ENCODE measurements at places on chromosomes 7 and 10.

GRCh38 chr10:104300736-104301292, 31.8 kb downstream of the GSTO2 start:
- DNase-seq, result no peak

GRCh38 chr10:72037811-72038210, 50.5 kb downstream of the SPOCK2 start:
- no peak for DNase-seq

- DNase-seq, result no peak
These were observed 19.2 kb downstream of the GNA12 start for GRCh38 chr7:2824678-2825461.

DNA sequence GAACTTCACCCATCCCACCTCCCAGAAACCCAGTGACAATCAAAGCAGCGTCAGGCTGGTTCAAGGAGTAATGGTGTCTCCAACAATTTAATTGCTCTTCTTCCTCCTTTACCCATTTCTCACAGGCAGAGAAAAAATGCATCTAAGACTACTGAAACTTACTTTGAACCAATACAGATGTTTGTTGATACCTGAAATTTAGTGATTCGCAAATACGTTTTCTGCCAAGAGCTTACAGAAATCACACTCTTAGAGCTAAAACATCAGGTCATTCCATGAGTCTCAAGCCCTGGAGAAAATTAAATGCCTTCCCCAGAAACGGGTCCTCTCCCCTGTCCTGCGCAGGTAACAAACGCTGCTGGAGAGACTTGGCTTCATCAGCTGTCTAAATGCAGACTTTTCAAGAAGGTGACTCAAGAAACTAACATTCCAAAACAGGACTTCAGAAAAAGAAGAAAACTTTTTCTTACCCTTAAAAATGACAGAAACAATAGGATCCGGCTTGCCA, 443 bp downstream of the MYOF start:
- DNase-seq, result no peak

DNA sequence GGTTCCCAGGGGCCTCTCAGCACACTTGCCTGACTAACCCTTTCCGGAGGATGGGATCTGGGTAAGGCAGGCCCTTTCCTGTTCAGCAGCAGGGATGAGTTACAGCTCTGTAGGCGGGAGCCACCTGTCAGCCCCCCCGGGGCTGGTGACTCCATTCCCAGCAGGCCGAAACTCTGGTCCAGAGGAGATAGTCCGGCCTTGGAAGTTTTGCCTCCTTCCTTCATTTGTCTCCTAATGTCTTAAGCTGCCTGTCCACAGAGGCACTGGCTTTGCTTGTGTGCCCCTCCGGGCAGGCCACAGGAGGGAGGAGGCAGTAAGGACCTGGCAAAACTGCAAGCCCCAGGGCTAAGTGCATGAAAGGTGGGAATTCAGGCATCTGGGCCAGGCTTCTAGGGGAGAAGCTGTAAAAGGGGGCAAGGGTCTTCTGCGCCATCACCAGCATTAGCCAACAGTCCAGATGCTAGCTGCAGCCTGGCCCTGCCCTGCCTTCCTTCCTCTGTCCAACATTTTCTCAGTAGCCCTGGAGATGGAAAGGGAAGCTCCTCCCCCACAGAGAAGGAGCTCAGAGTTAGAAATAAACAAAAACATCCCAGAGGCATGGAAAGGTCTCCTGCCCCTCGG, 1.2 kb downstream of the ADIRF start:
- no peak for DNase-seq

GRCh38 chr7:158329686-158330085, 257.9 kb downstream of the PTPRN2 start:
- no peak for DNase-seq

- DNase-seq, result no peak
These were observed 26.9 kb upstream of the BPGM start for GRCh38 chr7:134619627-134620331.

DNA sequence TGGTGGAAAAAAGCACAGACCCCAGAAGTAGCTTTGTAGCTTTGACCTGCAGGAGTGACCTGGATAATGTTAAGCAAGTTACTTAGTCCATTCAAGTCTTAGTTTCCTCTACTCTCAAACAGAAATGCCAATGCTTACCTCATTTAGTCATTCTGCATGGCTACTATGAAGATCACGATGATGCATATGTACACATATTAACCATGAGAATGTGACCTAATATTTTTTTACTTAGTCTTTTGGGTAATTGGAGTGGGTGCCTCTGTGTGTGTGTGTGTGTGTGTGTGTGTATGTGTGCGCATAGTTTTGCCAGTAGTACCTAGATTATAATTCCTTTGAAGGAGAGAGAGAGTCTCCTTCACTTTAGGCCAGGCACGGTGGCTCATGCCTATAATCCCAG, 95.8 kb downstream of the NRP1 start:
- no peak for DNase-seq

- no peak for DNase-seq
These were observed at the start of gene CXCL12 for GRCh38 chr10:44385026-44385695. TSS of gene CXCL12 (minus strand) at chr10:44385097. CDS start at chr10:44385005, 92 bp downstream.

- no peak for DNase-seq
These were observed 184.2 kb downstream of the STK31 start for GRCh38 chr7:23893942-23894891.

GRCh38 chr7:75621124-75621523, 117.6 kb downstream of the HIP1 start:
- no peak for DNase-seq

DNA sequence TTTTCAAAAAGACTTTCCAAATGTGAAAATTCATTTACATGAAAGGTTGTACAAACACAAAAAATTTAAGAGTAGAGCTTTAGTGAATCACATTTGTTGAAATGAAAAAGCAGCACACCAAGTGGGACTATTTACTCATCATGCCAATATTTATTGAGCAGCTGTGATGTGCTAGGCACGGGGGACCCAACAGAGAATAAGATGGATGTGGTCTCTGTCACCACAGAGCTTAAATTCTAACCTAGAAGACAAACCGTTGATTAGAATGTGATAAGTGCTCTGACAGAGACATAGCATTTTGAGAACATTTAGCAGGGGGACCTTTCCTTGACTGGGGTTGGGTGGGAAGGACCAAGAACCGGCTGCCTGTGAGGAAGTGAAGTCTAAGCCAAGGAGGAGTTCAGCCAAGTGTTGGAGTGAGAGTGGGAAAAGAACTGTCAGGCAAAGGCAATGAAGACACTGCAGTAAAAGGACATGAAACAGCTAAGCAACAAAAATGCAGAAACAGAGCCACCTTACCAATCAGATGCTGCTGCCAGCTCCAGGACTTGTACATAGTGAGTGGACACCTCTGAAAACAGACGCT, 19.1 kb downstream of the ADAM12 start:
- no peak for DNase-seq

- no peak for DNase-seq
These were observed 1.3 kb upstream of the DAGLB start for GRCh38 chr7:6448943-6449543.

DNA sequence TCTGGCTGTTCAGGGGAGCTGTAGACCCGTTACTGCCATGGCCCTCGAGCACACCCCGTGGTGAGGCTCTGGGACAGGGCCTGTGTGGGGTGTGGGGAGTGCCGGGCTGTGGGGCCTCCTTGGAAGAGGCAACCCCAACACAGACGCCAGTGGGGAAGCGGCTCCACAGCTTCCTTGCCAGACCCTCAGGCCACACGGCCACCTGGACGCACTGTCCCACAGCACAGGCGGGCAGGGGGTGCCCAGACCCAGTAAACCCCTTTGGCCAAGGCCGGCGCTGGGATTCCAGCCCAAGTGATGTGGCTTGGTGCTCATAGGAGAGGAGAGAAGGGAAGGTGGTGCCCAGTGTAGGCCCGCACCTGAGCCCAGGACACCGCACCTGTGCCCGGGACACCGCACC, 12.9 kb upstream of the NKX6-2 start:
- no peak for DNase-seq

DNA sequence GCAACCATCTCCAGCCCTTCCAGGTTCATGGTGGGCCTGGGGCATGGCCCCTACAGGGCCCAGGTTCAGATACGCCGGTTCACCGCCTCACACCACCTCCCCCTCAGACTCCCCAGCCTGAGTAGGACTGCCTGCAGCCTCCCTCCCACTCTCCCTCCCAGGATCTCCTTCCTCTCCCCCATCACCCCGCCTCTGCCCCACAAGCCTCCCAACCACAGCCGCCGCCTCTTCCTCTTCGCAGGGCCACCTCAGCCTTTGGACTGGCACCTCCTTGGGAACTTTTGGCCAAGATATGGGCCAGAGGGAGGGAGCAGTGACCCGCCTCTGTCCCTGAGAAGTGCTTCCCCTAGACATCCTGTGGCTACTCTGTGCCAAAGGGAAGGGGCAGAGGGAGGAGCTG, 9.3 kb downstream of the KCNIP2 start:
- peak; percentile 17 for DNase-seq

DNA sequence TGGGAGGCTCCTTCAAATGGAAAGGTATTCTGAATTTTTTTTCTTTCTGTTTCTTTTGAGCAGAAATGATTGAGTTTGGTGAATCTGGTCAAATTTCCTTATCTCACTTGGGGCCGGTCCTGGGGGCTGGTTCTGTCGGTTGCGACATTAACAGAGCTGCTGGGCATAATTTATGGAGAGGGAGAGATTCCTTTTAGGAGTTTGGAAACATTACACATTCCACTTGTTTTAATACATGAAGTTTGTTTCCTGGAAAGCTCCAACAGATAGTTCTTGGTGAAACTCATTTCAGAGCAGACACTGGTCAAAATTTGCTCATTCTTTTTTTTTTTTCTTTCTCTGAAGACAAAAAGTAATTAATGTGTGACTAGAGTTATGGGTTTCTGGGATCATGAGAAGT, 129.9 kb downstream of the ABCA13 start:
- no peak for DNase-seq

DNA sequence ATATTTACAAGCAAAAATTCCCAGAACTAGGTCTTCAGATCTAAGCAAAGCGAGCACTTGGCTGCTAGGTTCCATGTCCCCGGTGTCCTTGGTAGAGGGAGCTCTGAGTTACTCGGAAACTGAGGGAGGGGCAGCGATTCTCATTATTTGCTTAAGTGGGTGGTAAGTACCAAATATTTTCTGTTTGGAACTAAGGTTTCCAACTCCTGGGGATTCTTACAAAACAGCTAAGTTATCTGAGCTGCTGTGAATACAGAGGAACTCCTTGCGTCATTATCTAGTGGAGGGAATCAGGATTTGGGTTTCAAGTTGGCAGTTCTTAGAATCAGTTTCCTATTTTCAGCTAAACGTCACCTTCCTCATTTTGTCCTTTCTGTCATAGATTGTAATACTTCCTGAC, 76.8 kb upstream of the IKZF1 start:
- DNase-seq, result no peak

DNA sequence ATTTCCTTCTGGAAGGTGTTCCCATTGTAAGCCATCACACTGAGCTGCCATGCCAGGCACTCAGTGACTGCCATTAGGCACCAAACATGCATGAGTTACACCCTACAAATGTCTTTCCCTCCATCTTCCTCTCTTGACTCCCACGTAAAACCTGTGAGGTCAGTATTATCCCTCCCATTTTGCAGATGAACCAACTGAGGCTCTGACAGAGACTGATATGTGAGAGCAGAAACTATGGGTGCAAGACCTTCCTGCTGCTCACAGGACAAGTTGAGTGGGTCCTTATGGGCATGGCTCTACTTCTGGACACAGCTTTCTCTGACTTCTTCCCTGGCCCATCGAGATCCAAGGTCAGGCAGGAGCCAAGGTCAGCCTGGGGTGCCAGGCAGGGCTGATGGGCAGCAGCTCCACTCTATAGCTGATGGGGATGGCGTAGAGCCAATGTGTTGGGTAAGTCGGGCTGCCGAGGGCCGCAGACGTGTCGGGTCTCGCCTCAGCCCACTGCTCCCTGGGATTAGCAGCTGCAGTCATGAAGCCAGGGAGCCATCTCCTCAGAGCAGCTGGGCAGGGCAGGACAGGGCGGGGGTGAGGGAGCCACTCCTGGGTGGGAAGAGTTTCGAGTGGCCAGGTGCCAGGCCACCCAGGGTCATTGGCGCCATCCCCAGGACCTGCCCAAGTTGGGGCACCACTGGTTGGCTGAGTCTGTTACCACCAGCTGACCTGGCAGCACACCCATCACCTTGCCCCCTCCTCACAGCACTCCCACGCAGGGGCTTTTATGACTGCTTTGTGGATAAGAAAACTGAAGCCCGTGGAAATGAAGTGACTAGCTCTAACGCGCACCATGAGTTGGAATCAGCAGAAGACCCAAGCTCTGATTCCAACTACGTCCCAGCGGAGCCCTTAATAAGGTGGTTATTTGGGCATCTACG, 117.8 kb upstream of the ZMIZ1 start:
- no peak for DNase-seq

- DNase-seq, result no peak
These were observed 18.5 kb upstream of the NPFFR1 start for GRCh38 chr10:70302292-70302691.

DNA sequence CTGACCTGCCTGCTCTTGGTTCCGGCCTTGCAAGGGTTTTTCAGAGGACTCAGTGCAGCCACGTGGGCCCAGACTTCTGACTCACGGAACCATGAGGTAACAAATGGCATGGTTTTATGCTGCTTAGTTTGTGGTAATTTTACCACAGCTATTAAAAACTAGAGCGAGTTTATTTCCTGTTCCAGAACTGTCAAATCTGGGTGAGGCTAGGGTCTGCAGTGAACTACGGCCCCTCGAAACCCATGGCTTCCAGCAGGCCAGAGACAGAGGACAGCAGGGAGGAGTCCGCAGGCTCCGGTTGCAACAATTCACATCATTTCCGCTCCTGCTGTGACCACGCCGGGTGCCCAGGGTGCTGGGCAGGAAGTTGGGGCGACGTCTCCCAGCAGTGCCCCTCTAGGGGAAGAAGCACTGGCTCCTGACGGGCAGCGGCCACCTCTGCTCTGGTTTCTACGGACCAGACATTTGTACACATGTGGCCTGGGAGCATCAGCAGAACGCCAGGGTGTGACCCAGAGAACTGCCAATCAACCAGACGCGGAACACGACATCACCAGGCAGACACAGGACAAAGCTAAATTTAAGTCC, 74.8 kb downstream of the ADARB2 start:
- DNase-seq, result no peak

GRCh38 chr7:156178857-156179256, 366.6 kb upstream of the SHH start:
- no peak for DNase-seq

DNA sequence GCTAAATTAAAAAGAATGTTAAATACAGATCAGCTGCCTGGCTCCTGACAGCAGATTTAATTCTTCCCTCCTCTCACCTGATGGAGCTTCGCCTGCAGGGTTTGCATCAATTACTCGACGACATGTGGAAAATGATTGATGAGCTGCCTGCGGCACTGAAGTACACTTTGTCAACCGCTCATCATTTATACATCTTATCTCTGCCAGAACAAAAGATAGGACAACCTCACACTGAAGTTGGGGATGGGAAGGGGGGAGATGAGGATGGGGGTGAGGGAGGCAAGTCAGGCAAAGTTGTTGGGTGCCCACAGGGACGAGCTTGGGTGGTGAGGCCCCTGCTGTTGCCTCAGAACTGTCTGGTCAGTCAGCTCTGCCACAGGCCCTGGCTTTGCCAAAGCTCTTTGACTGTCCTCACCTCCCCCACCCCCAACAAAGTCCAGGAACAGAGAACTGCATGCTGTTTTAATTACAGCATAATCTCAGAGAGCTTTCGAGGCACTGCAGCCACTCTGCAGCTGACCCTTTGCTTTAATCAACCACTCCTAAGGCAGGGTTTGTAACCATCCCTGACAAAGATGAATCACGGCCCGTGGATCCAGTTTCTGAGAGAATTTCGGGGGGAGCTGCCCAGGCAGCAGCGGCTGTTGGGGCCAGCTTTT, 702.3 kb downstream of the LRMDA start:
- DNase-seq, result no peak
